ENCODE measurements at places on chromosomes 4 and X.

DNA sequence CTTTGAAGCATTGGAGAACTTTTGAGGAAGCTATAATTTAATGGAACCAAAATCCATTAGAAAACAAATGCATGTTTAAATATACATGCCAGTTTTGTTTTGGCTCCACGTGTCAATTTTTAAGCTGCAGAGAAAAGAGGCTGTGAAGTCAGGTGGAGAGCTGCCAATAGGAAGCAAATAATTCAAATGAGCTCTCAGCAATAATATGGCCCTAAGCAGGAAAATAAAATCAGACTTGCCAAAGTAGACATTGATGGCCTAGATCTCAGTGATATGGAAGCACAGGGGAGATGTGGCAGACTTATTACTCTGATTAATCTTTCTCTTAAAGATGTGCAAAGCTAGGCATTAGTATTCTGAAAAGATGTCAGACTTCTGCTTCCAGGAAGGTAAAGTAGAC, 769.8 kb upstream of the NDST4 start:
- DNase-seq: no peak

DNA sequence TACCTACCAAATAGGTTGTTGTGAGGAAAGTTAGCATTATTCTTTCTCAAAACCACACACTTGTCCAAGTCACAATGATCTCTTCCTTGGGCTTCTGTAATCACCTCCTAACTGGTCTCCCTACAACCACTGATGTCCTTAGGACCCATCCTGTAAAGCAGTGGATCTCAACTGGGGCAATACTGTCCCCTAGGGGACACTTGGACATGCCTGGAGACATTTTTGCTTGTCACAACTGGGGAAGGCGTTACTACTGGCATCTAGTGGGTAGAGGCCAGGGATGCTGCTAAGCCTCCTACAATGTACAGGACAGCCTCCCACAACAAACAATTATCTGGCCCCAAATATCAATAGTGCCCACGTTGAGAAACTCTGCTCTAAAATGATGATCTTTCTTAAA, 118.7 kb upstream of the AP1S2 start:
- no peak for DNase-seq

DNA sequence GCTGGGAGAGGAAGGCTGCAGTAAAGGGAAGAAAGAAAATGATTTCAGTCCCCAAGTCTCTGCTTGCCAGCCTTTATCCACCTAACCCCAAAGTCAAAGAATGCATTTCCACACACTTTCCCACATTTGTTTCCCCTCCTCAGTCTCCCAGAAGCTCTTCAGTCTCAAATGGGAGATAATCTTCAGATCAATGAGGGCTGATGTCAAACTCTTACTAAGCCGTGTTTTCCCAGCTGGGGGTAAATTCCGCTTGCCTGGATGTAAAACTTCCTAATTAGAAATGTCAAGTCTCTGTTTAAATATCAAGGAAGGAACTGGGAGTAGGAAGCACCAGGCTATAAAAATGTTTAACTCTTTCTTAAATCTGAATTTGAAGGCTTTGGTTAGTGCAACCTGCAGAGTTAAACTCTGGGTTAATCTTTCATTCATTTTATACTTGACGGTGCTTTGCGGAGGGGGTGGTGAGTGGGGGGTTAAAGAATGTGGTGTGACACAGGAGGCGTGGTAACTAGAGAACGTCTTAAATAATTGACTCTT, 601.4 kb upstream of the ACTRT1 start:
- no peak for DNase-seq

DNA sequence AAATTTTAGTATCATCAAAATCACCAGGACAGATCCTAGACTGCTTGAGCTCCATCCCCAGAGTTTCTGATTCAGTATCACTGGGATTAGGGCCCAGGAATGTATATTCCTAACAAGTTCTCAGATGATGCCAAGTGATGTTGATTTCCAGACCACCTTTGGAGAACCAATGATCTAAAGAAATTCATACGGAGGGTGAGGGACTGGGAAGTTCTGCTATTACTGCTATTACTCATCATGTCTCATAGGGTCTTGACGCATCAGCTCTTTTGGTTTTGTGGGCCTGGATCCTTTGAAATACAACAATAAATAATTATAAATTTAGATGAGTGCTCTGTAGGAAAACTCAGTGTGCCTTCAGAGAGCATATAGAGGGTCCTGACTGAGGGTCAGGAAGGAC, 59.8 kb upstream of the LGI2 start:
- no peak for DNase-seq

DNA sequence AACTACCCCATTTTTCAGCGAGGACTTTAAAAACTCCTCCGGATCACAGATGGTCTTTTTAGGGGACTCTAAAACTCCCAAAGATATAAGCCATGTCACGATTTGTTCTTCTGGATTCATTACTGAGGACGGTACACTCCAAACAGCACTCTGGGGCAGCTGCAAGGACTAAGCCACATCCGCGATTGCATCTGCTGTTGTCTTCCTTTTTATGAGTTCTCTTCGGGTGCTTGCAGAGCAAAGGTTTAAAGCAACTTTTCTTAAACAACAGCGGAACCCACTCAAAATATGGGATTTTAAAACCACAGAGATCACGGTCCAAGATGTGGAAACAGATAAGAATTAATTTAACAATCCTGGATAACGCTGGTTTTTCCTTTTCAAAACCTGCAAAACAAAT, at the start of gene ARHGEF6:
TSS of gene ARHGEF6 (minus strand) at position 170 of the 400 bp plus-strand sequence. CDS start at position 120, 50 bp downstream.
- no peak for DNase-seq

DNA sequence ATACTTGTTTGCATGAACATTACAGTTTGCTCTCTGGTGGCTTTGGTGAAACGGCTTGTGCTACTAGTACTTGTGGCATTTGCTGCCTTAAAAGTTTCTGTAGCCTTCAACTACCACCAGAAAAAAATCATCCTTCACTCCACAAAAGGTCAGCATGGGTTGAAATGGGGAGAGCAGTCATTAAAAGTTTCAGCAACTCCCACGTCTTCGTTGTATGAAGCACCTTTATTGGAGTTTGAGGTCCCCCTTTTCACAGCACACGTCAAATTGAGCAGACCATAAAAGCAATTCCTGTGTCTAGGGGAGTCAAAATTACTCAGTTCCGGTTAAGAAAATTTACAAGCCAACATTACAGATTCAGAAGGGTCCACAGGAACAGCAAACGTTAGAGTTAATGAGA, 23.0 kb upstream of the CCNA2 start:
- no peak for DNase-seq

- no peak for DNase-seq
Measured at GRCh38 chrX:78066110-78066509, 37.9 kb upstream of the PGK1 start.

DNA sequence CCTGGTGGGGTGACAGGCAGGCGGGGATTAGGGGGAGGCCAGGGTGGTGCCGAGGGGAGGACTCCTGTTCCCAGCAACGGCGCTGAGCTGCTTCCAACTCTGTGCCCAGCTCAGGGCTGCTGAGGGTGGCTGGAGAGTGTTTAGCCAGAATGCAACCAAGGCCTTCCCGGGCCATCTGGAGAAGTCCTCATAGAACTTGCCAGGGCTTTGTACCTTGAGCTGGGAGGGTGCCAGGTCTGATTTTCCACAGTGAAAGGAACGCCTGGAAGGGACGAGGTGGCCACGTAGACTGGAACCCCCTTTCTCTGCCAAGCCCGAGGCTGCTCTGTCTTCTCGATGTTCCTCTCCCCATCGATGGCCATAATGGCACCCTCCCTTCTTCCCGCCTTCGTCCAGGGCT, 57.0 kb upstream of the GPR78 start:
- DNase-seq: no peak

DNA sequence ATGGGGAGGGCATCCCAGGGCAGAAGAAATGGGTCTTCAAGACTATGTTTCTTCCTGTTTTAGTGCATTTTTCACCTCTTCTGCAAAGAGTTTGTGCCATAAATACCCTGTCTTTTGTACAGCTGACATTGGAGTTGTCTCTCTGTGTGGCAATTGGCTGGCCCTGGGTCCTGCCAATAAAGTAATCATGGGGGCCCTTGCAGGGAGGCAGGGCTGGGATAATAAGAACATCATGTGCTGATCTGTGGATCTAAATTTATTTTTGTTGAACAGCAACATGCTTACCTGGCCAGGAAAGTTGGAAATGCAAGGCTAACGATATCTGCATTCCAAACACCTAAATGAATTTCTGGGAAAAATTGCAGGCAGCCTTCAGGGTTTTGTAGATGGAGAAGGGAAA, 174.6 kb upstream of the GATB start:
- DNase-seq: no peak

DNA sequence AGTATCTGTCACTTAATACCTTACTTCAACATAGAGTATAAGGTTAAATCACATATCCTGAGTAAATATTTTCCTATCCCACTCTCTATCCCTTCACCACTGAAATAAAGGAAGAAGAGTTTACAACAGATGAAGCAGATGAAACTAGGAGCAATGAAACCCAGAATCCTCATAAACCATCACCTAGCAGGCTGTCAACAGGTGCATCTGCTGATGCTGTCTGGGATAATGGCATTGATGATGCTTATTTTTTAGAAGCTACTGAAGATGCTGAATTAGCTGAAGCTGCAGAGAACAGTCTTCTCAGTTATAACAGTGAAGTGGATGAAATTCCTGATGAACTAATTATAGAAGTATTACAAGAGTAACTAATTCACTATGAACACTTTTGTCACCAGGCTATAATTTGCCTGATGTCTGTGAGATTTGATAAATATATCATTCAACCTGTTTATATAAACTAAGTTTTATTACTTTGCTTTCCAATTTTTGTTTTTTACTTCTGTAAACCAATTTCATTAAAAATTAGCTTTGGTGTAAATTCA, 39.4 kb downstream of the CENPU start:
- DNase-seq: no peak

- no peak for DNase-seq
Measured at GRCh38 chrX:9003041-9003440, 30.9 kb downstream of the FAM9B start.

DNA sequence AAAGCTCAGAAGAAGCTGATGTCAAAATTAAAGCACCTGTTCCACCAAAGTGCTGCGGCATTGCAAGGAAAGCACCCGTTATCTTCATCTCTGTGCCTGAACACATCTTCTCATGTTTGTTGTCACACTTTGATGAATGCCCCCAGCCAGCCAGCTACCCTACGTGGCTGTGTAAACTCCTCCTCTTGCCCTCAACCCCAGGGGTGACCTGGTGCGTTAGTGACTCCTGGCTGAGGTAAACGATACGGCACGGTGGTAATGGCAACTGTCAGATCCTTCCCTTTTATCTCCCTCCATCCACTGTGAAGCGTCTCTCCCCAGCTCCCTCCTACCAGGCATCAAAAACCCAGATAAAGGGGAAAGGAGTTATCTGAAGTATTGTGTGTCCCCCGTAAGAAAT, 90.6 kb upstream of the WWC2 start:
- no peak for DNase-seq

DNA sequence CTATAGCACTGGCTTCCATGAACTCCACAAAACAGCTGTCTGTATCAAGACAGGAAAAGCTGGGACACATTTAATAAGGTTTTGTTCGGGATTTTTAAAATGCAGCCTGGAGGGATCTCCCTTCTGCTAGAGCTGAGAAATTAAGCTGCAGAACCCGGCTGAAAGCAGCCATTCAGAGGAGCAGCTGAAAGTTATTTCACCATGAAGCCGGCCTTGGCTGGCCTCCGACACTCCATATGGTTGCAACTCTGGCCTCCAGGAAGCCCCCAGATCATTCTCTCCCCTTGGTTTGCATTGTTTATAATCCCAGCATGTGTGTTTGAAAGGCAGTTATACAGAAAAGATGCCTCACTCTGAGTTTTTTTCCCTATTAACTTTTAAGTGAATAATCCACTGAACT, 239.4 kb downstream of the SPATA18 start:
- DNase-seq: no peak

DNA sequence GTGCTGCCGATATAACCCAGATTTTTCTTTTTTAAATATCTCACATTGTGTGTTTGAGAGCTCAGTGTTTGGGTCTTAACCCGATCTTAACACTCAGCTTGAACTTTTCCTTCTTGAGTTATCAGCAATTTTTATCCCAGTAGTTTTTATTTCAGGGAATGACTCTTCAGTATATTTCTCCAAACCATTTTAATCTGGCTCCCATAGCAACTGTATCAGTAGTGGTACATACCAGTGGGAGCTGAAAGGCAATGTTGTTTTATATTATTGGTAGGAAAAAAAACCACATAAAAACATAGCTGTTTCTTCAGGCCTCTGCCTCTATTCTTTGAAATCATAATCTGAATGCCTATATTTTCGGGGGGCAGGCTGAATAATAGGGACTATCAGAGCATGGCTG, 111.1 kb downstream of the SLC4A4 start:
- DNase-seq: no peak

- no peak for DNase-seq
Measured at GRCh38 chr4:11743236-11743635, 314.5 kb upstream of the HS3ST1 start.

- DNase-seq: no peak
Measured at GRCh38 chr4:176885224-176885623, 92.5 kb upstream of the VEGFC start.

DNA sequence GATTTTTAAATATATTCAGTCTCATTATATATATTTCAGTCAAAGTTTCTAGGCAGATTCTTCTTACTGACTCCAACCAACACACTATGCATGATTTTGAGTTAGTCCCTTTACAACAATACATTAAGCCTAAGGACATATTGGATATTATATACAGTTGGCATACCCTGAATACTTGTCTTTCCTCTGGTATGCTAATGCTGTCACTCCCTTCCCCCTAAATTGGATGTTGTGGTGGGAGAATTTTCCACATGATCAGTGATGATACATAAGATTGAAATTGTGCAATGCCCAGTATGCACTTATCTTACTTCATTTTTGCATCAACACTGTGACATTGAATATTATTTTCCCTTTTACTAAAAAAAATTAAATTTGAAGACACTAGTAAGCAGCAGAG, 935.2 kb downstream of the PCDH7 start:
- DNase-seq: no peak

DNA sequence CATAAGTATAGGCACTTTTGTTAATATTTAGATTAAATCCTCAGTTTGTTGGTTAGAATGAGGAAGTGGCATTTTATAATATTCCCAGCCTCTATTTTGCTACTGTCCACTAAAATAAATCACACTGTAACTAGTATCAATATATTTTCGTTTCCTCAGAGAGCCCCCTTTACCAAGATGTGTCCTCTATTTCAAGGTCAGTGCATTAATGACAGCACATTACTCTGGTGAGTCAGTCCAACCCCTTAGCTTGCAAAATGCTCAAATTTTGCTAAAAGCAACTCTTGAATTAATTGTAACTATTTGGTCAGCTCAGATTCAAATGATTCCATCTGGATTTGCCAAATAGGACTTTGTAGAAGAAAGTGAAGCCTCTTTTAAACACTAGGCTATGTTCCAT, 199.3 kb downstream of the PDHA2 start:
- DNase-seq: no peak

Data from ureter (tissue), 1 donor.